Activated CD8-positive, alpha-beta T cell treated with anti-CD3 and anti-CD28 coated beads for 36 hours (primary cell): ENCODE measurements at places on chromosomes 4 and X. TPM values are rescaled to one million over a fixed set of nuclear protein-coding genes. Genes with fewer than 3 reads are reported as not detected.

SCML2 gene
- 3.1 TPM for total RNA-seq

UGT8 gene
- total RNA-seq: 0.14 TPM

GRCh38 chr4:43987331-43987944 is 461.2 kb downstream of the KCTD8 start:
- no peak for DNase-seq
- H3K4me3 ChIP-seq: no peak overlapping the region
- no peaks in the 10 kb centered on the region for H3K27me3 ChIP-seq
- no peak overlapping the region for H3K27ac ChIP-seq
- H3K36me3 ChIP-seq: no peaks in the 10 kb centered on the region

DNA sequence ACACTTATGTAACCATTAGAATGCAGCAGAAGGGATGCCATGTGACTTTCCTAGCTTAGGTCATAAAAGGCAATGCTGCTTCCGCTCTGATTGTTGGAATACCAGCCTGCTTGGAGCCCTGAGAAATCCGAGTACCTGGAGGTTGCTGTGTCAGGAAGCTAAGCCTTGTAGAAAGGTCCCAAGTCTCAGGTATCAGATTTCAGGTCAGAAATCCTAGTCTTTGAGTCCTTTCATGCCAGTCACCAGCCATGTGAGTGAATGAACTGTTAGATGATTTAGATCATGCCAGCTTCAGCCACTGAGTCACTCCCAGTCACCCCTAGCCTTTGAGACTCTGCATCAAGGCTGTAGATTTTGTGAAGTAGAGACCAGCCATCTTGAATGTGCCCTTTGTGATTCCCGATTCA is 23.5 kb downstream of the RAP1GDS1 start:
- H3K27me3 ChIP-seq: no peaks in the 10 kb centered on the region
- no peak for DNase-seq
- no peak overlapping the region for H3K27ac ChIP-seq

GRCh38 chrX:26411045-26411444 is 195.1 kb downstream of the MAGEB5 start:
- no peaks in the 10 kb centered on the region for H3K27me3 ChIP-seq
- H3K4me3 ChIP-seq: no peak overlapping the region
- DNase-seq: no peak
- no peaks in the 10 kb centered on the region for H3K4me1 ChIP-seq
- no peak overlapping the region for H3K27ac ChIP-seq

DNA sequence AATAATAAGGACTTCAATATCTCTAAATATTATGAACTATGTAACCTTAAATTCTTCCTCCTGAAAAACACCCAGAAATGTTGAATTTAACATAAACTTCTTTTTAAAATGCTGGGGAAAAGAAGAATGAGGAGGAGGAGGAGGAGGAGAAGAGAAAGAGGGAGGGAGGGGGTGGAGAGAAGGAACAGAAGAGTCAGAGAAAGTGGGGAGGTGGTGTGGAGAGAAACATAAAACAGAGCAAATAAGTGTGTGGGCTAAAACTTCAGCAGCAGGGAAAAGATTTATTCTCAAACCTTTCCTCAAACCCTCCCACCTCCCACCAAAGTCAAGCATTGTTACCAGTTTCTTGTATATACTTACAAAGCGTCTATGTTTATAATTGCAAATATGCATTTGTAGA is 34.7 kb upstream of the SEC24B start:
- H3K4me1 ChIP-seq: no peaks in the 10 kb centered on the region
- DNase-seq: no peak
- no peak overlapping the region for H3K4me3 ChIP-seq
- H3K27ac ChIP-seq: no peak overlapping the region
- peaks cover 3% of the 10 kb centered on the region for H3K27me3 ChIP-seq

DNA sequence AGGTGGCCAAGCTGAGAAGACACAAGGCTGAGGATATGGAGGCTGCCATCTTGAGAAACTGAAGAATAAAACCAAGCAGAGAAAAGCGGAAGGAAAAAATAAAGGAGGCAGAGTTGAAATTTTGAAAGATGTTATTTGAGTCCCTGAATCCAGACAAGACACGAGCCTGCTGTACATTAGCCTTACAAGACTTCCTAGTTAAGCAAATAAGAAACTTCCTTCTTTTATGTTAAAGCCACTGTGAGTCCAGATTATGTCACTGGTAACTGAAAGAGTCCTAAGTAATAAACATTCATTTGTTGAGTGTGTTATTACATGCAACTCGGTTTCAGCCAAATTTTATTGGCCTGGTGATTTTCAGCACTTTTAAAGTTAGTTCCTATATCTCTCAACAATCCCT is 30.4 kb downstream of the DRD5 start:
- no peak overlapping the region for H3K27ac ChIP-seq
- DNase-seq: no peak
- no peak overlapping the region for H3K4me3 ChIP-seq
- peaks cover 21% of the 10 kb centered on the region for H3K27me3 ChIP-seq
- peaks cover 10% of the 10 kb centered on the region for H3K4me1 ChIP-seq
- no peaks in the 10 kb centered on the region for H3K36me3 ChIP-seq

DNA sequence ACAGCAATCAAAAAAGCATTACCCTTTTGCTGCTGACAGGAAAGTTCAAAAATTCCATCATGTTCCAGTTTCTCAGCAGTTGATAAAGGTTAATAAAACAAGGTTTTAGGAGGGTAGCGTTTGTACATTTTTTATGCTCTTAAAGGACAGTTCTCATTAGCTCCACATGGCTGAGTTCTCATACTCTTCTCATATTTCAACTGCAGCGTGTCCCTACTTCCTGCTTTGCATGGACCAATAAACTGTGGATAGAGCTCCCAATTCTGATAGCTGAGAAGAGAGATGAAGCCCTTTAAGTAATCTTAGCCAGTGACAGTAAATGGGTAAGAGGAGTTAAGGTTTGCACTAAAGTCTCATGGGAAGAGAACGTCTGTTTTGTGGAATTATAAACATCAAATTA is 53.5 kb downstream of the SPANXA2 start:
- H3K4me1 ChIP-seq: no peaks in the 10 kb centered on the region
- H3K4me3 ChIP-seq: no peak overlapping the region
- DNase-seq: no peak
- no peaks in the 10 kb centered on the region for H3K27me3 ChIP-seq
- no peak overlapping the region for H3K27ac ChIP-seq
